Stimulated activated CD8-positive, alpha-beta memory T cell treated with anti-CD3 and anti-CD28 coated beads, Interleukin-7, amount 100 ng/mL, for 48 hours (primary cell): ENCODE measurements at places on chromosomes 2 and 18.

DNA sequence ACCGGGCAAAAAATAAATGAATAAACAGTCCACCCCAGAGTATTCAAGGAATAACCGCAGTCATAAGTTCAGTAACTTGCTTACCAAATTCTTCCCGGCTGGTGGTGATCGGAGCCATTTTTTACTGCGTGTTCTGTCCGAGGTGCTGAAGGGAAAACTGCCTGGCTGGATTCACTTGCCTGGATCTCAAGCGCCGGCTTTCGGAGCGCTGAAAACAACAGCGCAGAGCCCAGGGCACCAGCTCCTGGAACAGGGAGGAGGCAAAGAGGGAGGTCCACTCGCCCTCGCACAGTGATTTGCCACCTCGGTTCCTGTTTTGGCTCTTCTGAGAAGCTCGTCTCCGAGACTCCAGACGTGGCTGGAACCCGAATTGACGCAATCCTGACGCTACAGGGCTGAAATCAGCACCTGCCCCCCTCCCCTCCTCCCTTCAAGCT, at the start of gene SYT4:
Gene SYT4, minus strand, starts transcription at position 327 of the 437 bp plus-strand sequence. Its CDS starts 209 bp downstream, at position 118.
- DNase-seq, result no peak

GRCh38 chr18:35143622-35144596, 96.9 kb upstream of the ZNF397 start:
- DNase-seq, result no peak

- no peak for DNase-seq
These were observed 18.9 kb upstream of the SLC38A11 start for GRCh38 chr2:164974221-164974620.

DNA sequence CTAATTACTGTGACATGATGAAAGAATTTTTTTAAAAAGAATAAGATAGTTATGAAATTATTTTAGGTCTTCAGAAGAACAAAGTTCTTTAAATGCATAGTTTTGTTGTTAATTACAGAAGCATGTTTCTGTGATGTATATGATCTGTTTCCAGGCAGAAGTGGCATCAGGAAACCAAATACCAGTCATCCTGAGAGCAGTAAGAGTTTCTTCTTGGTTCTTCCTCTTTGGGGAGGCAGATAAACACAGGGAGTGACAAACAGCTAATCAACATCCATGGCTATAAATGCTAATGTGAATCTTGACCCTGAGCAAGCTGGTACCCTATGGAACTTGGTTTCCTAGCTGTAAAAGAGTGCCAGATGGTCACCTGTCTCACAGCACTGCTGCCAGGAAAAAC, 29.2 kb downstream of the WIPF1 start:
- DNase-seq, result no peak

- DNase-seq, result no peak
These were observed 13.3 kb downstream of the NPC1 start for GRCh38 chr18:23573020-23573419.

GRCh38 chr18:44741511-44741910, 60.8 kb downstream of the SETBP1 start:
- DNase-seq, result no peak

- DNase-seq, result no peak
These were observed 142.1 kb downstream of the ASXL3 start for GRCh38 chr18:33720133-33720532.
